Activated naive CD4-positive, alpha-beta T cell treated with anti-CD3 and anti-CD28 coated beads, Interleukin-2, amount 50 U/mL, for 72 hours (primary cell): ENCODE measurements at places on chromosomes 6 and 20. TPM values are rescaled to one million over a fixed set of nuclear protein-coding genes. Genes with fewer than 3 reads are reported as not detected.

Gene ANKRD66
- not detected for total RNA-seq

Gene LAMA2
- 0.93 TPM for total RNA-seq

Gene LKAAEAR1
- not detected for total RNA-seq

Gene EYA2
- total RNA-seq, result not detected

Gene CEP57L1
- 29.6 TPM for total RNA-seq

Gene HAO1
- not detected for total RNA-seq

Gene KIFC1
- total RNA-seq, result 170 TPM

Gene RIPPLY2
- total RNA-seq, result not detected

Gene RNF144B
- total RNA-seq, result 0.95 TPM
